ENCODE measurements at places on chromosomes 1 and 21.

DNA sequence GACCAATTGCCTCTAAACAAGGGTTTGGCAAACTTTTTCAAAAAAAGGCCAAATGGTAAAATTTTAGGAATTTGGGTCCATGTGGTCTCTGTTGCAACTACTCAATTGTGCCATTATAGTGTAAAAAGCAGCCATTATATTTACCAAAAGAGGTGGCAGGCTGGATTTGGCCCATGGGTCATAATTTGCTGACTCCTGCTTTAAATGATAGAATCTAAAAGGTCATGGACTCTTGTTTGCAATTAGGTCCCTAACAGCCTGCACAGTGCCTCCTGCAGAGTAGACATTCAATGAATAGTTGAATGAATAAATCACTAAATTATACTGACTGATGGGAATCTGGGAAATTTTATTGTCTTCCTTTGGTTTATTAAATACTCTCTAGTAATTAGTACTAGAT is 6.2 kb downstream of the BECN2 start:
- no peak for DNase-seq

DNA sequence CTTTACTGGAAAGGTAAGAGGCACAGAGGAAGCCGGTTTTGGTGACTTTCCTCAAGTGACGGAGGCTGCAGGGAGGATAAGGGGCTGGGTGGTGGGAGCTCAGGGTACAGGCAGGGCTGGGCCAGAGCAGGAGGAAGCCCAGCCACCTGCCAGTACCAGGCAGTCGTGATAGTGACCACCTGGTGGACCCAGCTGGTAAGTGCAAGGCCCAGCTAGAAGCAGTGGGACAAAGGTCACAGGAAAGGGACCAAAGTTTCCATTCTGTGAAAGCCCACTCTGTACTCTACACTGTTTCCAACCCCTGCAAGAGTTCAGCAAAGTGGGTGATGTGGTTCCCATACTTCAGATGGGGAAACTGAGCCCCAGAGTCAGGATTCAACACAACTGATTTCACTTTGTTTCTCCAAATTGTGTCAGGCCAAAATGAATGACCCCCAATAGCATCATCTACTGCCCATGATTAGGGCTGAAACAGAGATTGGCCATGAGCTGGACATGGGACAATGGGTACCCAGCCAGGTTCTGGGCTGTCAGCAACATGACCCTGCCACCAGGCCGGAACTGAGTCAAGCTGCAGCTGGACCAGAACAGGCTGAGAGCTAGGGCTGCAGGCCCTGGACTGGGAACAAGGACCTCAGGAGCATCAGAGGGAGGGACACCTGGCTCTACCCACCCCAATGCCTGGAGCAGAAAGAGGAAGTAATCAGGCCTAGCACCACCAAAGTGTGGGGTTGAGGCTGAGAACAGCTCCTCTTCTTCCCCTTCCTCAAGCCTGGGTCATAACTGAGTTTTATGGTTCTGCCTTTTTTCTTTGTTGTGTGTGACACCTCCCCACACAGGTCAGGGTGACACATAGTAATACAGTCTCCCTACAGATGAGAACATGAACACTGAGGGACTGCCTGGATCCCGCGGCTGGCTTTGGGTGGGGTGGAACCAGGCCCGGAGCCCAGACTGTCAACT is 50.2 kb downstream of the KCNN3 start:
- peak; percentile 66 for DNase-seq

GRCh38 chr1:15579683-15580047 is 5.2 kb downstream of the AGMAT start:
- DNase-seq, result peak; percentile 17

GRCh38 chr1:160214481-160215140 is 9.4 kb downstream of the PEA15 start:
- DNase-seq, result no peak

DNA sequence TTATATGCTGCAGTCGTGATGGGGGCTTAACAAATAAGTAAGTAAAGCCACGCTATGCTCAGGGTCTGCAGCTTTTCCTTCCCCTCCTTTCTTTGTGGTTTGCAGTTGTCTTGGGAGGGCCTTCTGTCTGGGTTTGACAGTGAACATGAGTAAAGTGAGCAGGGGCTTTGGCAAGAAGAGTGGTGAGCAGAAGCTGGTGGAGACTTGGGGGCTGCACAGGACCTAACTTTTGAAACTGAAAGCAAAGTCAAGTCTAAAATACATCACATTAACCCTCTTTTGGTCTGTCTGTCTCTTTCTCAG is 368.6 kb upstream of the VAMP3 start:
- DNase-seq, result no peak

DNA sequence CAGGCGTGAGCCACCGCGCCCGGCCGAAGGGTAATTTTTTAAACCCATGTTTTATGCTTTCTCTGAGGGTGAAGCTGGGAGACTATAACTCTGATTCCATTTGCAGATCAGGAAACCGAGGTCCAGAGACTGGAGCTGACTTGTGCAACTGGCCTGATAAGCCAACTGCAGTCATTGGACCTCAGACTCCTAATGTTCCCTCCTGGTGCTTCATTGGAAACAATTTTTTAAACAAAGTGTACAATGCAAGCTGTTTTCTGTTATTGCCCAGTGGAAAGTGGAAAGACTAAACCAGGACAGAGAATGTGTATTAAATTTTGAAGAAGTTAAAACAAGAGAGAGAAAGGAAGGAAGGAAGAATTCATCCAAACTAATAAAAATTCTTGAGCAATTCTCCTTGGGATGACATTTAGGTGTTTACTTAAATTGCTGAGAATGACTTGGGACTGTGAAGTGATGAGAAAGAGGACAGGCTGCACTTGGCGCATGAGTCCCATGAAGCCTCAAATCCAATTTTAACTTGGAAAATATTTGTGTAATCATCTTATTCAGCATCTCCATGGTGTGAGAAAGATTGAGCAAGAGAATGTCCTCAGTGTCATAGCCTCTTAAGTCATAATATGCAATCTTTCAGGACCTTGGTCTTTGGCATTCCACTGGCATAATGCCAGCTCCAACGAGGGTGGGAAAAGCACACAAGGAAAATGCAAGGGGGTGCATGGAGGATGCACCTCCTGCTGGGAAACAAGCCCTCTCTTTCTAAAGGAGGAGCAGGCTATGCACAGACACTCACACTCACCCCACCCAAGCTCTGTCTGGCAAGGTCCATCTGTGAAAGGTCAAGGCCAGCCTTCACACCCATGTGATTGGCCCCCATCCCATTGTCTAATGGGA is 342.0 kb downstream of the SIPA1L2 start:
- no peak for DNase-seq

DNA sequence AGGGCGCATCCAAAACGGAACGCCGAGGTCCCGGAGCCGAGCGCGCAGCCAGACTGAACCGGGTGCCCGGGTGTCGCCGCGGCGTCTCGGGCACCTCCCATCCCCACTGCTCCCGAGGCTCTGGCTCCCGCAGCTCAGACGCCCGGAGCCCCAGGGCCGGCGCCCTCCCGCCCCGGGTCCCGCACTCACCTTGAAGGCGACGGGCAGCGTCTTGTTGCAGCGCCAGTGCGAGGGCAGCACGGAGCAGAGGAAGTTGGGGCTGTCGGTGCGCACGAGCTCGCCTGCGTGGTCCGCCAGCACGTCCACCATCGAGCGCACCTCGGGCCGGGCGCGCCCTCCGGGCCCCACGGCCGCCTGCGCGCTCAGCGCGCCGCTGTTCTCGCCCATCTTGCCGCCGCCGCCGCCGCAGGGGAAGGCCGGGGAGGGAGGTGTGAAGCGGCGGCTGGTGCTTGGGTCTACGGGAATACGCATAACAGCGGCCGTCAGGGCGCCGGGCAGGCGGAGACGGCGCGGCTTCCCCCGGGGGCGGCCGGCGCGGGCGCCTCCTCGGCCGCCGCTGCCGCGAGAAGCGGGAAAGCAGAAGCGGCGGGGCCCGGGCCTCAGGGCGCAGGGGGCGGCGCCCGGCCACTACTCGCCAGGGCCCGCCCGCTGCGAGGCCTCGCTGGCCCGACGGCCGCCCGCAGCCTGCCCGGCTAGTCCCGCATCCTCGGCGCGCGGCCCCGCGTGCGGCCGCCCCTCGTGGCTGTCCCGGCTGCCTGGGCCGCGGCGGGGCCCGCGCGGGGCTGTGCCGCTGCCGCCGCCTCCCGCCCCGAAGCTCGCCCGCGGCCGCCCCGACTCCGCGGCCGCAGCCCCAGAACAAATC is 447 bp downstream of the RUNX3 start:
- DNase-seq, result peak; percentile 58

- peak; percentile 94 for DNase-seq
Measured at GRCh38 chr1:192808518-192809306, at the start of gene RGS2. RGS2 (plus strand) TSS chr1:192809039; CDS start chr1:192809072, 33 bp downstream.

GRCh38 chr1:109466452-109467300 is at the start of gene SYPL2:
SYPL2 (plus strand) TSS chr1:109466546; CDS start chr1:109466844, 298 bp downstream.
- DNase-seq, result no peak

- peak; percentile 5 for DNase-seq
Measured at GRCh38 chr1:68495968-68496679, 758 bp downstream of the DEPDC1 start.

GRCh38 chr1:172185211-172185610 is 235.3 kb upstream of the C1orf105 start:
- peak; percentile 6 for DNase-seq

DNA sequence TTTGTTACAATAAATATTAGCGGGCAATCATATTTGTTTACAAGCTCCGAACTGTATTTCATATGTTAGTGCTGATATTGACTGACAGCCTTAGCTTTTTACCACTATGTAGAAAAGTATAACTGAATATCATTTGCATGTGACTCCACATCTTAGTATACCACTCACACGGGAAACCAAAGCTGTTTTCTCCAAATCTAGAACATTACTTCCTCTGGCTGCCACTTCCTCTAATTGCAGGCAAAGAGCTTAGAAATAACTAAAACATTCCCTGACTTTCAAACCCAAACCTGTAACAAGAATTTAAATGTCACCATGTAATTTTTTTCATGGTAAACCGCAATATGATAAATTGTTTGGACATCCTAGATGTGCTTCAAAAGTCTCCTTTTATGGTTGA is 174.7 kb downstream of the LBR start:
- DNase-seq, result no peak

DNA sequence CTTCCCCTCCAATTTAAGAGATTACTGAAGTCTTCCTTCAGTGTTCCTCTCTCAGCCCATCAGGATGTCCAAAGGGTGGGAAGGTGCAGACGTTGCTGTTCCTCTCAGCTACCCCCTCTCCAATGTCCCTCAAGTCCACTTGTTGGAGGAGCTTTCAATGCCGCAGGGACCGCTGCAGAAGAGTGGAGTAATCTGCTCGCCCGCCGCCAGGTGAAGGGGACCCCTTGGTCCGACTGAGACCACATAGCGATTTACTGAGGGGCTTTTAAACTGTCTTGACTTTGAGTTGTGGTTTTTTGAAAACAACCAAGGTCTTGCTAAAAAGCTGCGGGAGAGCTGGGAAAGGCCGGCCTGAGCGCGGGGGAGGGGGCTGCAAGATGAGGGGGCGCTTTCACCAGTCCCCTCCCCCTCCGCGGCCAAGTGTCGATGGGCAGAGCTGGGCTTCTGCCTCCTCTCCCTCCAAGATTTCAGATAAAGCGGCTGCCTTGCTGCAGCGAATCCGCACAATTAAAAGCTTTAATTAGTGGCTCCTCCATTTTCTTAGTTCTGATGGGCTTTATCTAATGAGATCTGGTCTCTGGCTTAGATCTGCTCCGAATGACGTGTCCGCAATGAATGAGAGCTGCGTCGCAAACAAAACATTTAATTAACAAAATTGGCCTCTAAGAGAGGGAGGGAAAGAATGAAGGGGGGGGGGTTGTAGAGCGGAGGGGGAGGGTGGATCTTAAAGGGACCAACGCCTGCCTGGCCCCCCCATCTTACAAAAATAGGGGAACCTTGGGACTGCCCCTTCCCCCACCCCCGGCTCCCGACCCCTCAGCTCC is 5.9 kb downstream of the LMO4 start:
- DNase-seq, result peak; percentile 60

DNA sequence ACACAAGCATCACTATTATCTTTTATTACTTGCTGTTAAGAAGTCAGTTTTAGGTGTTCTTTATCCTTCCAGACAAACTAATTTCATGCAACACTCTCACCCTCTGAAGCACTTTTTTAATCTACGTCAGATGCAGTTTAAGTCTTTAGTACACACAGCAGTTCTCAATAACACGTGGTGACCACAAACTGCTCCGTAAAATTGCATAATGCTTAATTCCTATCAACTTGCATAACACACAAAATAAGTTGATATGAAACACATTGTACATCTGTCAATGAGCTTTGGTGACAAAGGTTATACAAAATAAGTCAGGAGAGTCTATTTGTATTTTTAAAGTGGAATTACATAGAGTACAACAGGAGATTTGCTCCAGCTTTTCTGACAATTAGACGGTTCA is 140.9 kb upstream of the ETS2 start:
- DNase-seq, result no peak

DNA sequence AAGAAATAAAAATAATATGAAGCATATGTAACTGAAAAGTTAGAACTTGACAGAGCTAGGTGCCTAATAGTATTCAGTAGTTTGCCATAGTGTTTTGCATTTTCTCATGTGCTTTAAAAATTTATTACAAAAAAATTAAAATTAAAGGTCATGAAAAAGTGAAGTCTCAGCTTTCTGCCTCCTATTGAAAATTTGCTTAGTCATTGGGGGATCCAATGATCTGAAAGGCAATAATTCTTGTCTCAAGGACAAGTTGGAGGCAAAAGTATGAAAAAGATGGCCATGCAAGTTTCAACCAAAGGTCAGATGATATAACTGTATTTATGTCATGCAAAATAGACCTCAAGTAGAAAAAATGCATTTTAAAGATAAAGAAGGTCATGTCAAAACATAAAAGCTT is 140.7 kb downstream of the DUSP10 start:
- DNase-seq, result no peak

GRCh38 chr1:152313319-152313801 is 11.7 kb downstream of the FLG start:
- no peak for DNase-seq

DNA sequence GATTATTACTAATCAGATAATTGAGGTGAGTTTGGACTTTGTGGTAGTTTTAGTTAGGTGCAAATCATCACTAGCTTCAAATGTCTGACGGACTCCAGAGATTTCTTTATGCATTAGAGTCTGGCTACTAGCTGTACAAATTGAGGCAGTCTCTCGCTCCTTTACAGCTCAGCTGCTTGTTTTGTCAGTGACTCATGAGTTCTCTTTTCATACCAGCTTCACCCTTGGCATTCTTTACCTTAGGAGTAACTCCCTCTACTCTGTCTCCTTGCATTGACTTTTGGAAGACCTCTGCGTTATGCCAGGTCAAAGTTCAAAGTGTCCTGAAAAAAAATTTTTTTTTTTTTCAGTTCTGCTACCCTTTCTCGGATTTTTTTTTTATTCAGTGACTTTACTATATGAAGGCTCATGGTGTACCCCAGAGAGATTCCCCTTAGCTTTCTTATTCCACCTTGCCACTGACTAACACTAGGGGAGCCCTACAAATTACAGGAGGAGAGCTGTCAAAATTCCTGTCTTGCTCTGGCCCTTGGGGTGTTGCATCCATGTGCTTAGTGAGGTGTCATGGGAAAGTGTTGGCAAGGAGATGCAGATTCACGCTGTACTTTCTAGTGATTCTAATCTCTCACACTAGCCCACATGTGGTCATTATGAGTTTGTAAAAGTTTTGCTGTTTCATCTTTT is 576.6 kb downstream of the ADGRL2 start:
- DNase-seq, result no peak

DNA sequence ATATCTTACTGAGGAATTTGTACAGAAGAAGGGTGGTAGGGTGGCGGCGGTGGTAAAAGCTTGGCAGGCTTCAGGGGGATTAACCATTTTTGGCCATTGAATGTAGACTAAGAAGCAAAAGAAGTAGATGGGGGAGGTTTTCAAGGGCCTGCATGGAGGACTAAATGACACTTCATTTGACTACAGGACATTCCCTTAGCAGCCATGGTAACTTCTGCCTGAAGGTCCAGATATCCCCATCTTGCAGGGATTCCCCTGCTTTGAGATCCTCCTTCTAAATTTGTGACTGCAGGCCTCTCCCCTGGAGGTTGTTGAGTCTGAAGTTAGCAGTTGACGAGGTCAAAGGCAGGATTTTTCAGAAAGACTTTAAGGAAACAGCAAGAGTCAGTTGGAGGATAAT is 4.8 kb downstream of the VASH2 start:
- no peak for DNase-seq
